ENCODE measurements at places on chromosomes 7 and 10.

DNA sequence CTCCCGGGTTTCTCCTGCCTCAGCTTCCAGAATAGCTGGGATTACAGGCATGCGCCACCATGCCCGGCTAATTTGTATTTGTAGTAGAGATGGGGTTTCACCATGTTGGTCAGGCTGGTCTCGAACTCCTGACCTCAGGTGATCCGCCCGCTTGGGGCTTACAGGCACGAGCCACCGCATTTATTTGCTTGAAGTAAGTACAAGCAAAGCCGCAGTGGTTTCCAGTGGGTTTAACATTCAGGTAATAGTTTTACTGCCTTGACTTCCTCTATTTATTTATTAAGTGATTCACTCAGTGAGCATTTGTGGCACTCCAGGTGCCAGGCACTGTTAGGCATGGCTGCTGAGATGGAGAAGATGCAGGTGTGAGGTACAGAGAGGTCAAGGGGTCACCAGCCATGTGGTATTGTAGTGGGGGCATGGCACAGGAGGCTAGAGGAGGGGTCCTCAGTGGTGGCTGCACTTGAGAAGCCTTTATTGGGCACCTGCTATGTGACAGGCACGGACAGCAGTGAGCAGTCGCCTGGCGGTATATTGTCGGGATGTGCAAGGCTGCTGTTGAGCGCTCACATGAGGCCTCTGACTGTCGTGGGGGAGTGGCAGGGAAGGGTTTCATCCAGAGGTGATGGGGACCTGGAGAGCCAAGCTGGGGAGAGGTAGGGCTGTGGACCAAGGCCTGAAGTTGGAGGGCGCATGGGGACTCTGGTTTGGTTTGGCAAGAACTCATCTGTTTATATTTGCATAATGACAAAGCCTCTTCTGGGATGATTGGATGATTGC is 54.9 kb downstream of the DOCK1 start:
- no peak for DNase-seq

GRCh38 chr10:122953902-122954730 is at the start of gene C10orf88:
TSS of gene C10orf88 (minus strand) at chr10:122954227. CDS start at chr10:122954178, 49 bp downstream.
- peak; percentile 91 for DNase-seq

GRCh38 chr7:112497481-112497880 is 16.7 kb downstream of the LSMEM1 start:
- no peak for DNase-seq

DNA sequence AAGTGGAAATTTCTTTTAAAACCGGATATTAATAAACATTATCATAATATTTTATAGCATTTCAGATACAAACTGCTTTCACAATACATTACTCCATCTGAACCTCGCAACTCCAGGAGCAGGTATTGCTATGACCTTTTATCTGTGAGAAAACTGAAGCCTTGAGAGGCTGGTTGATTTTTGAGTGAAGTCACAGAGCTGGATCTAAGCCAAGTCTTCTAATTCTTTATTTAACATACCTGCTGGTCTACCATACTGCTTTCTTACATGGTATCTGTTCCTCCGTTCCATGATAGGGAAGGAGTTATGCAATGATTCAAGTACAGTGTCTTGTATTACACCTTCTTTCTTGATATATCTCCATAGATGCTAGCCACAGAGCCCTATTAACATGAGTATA is 37.4 kb upstream of the ITGB8 start:
- DNase-seq: no peak

DNA sequence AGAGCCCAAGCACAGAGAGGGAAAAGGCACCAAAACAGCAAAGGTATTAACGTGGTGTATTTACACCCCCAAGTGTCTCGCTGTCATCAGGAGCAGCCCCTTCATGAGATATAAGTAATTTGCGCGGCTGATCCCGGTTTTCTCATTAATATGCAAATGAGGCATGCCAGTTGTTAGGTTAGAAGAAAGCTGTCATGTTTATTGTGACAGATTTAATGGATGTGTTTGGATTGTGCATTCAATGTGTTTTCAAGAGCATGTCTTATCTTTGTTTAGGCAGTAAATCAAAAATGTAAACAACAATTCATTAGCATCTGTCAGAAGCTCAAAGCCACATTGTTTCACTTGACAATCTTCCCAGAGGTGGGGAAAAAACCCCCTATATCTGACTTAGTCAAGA is 56.5 kb upstream of the CTBP2 start:
- no peak for DNase-seq

DNA sequence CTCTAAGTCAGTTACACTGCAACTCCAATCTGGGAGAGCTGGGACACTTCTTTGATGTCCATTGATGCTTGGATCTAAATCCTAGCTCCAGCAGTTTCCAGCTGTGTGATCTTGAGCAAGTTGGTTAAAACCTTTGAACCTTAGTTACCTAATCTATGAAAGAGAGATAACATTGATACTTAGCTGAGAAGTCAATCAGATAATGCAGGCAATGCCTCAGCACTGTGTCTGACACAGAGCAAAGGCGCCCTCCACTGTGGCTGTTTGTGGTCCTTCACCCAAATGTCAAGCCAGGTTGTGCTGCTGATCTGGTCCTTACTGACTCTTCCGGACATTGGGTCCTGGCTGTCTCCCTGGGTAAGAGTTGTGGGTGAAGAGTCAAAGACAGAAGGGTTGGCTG is 20.2 kb downstream of the DNTT start:
- no peak for DNase-seq

All from stimulated activated CD8-positive, alpha-beta memory T cell treated with anti-CD3 and anti-CD28 coated beads, Interleukin-7, amount 100 ng/mL, for 24 hours (primary cell).